ENCODE measurements at places on chromosomes 6 and 20. TPM values are rescaled to one million over a fixed set of nuclear protein-coding genes. Genes with fewer than 3 reads are reported as not detected.
A peak's percentile ranks its signal among the peaks of the same experiment; 100 is the strongest.

KCNS1 gene
- total RNA-seq = 1.0 TPM

PAK5 gene
- total RNA-seq = 0.56 TPM

SMOC2 gene
- total RNA-seq = 20.2 TPM

JAG1 gene
- 133 TPM for total RNA-seq

C6orf15 gene
- 5.5 TPM for total RNA-seq

DNA sequence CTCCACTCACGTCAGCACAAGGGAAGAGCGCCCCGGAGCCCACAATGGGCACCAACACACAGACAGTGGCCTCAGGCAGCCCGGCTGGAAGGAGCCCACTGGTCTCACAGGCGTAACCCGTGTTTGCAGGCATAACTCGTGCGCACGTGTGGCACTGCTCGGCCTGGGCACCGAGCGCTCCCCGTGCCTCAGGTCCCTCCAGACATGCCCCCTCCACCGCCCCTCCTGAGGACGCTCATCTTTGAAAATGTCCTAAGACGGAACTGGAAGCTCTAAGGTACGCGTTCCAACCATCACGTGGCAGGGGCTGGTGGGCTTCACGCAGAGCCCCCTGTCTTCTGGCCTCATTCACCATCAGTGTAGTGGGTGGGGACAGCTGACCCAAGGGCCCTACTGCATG lies 44.6 kb downstream of the SSR1 start:
- DNase-seq = no peak
- peaks cover 27% of the 10 kb centered on the region for H3K4me1 ChIP-seq
- peak overlapping the region; percentile 80 for H3K27ac ChIP-seq
- no peak overlapping the region for H3K4me3 ChIP-seq
- no peaks in the 10 kb centered on the region for H3K27me3 ChIP-seq

GRCh38 chr6:109852713-109853112 lies 125.4 kb upstream of the GPR6 start:
- no peaks in the 10 kb centered on the region for H3K27me3 ChIP-seq
- no peaks in the 10 kb centered on the region for H3K4me1 ChIP-seq
- no peak overlapping the region for H3K27ac ChIP-seq
- no peak for DNase-seq
- H3K4me3 ChIP-seq = no peak overlapping the region
- H3K36me3 ChIP-seq = no peaks in the 10 kb centered on the region

GRCh38 chr6:109417646-109418045 lies 22.8 kb downstream of the PPIL6 start:
- no peak overlapping the region for H3K27ac ChIP-seq
- no peaks in the 10 kb centered on the region for H3K36me3 ChIP-seq
- no peaks in the 10 kb centered on the region for H3K4me1 ChIP-seq
- DNase-seq = no peak

DNA sequence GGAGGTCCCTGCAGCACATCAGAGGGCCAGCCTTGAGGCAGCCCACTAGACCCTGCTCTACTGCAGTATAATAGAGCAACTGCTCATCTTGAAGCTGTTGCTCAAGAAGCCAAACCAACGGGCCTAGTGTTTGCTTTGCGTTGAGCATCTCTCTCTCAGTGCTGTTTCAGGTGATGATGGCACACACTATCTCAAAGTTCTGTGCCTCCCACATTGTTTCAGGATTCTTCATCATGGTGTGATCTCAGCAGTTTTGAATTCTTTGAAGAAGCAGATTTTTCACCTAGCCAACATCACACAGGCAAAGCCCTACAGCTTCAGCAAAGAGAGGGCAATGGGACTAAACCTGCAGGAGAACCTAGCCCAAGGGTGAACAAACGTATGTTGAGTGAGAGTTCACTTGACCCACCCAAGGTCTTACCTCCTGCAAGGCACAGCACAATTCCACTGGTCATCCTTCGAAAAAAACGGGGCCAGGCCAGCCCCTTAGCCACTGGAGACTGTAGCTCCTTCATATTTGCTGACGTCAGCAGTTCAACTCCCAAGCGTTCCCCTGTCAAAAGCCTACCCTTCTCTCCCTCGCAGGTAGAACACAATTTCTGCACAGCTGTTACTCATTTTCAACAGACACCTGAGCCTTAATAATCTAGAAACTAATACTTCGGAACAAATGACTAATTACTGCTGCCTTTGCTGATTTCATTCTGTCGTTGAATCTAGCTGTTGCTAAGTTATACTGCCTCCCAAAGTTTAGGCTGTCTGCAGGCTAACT lies 15.8 kb downstream of the MYB start:
- no peak overlapping the region for H3K4me3 ChIP-seq
- no peak for DNase-seq
- H3K27me3 ChIP-seq = no peaks in the 10 kb centered on the region
- H3K4me1 ChIP-seq = no peaks in the 10 kb centered on the region
- no peaks in the 10 kb centered on the region for H3K36me3 ChIP-seq

- no peak for DNase-seq
- no peaks in the 10 kb centered on the region for H3K27me3 ChIP-seq
- peaks cover 27% of the 10 kb centered on the region for H3K4me1 ChIP-seq
- peak overlapping the region; percentile 69 for H3K27ac ChIP-seq
- H3K4me3 ChIP-seq = no peak overlapping the region
Measured at GRCh38 chr20:32830437-32830836, 10.7 kb downstream of the MAPRE1 start.

GRCh38 chr6:156686301-156686994 lies 90.7 kb upstream of the ARID1B start:
- no peaks in the 10 kb centered on the region for H3K36me3 ChIP-seq
- peak overlapping the region; percentile 74 for H3K4me3 ChIP-seq
- peaks cover 19% of the 10 kb centered on the region for H3K4me1 ChIP-seq
- peak; percentile 67 for DNase-seq

- no peak overlapping the region for H3K27ac ChIP-seq
- no peaks in the 10 kb centered on the region for H3K27me3 ChIP-seq
- H3K36me3 ChIP-seq = no peaks in the 10 kb centered on the region
- no peak for DNase-seq
- no peaks in the 10 kb centered on the region for H3K4me1 ChIP-seq
Measured at GRCh38 chr6:139271056-139271455, 20.7 kb downstream of the TXLNB start.

- peaks cover 2% of the 10 kb centered on the region for H3K27me3 ChIP-seq
- no peak overlapping the region for H3K4me3 ChIP-seq
- H3K36me3 ChIP-seq = no peaks in the 10 kb centered on the region
- H3K4me1 ChIP-seq = no peaks in the 10 kb centered on the region
- H3K27ac ChIP-seq = no peak overlapping the region
Measured at GRCh38 chr6:133610227-133610840, 278.6 kb upstream of the TCF21 start.

DNA sequence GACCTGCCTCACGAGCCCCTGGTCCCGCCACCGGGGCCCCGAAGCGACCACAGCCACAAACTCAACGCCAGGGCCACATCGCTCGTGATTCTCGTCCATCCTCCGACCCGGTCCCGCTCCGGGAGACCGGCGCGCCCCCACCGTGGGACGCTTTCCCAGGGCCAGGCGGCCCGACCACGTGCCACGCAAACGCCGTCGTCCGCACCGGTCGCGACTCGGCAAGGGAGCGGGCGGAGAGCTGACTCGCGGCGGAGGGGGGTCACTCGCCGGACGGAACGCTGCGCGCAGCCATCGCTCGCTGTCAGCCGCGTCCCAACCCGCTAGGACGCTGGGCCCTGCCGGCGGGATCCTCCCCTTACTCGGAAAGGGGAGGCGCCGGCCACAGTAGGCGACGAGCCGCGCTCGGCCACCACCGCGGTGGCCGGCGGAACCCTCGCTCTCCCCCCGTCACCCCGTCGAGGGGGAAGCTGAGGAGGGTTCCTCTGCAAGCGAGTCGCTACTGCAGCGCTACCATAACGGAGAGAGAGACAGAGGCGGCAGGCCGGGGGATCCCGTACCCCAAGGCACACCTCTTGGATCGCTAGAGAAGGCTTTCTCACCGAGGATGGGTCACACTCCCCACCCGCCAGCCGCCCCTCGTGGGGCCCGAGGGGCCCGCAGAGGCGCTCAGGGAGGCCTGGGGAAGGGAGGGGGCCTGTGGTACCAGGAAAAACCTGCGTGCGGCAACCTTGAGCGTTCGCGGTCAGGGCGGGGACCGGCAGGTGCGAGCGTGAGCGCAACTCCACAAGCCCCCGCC lies 511.8 kb upstream of the ZNF337 start:
- peak overlapping the region; percentile 44 for H3K4me3 ChIP-seq
- peaks cover 20% of the 10 kb centered on the region for H3K4me1 ChIP-seq
- H3K27me3 ChIP-seq = peaks cover 52% of the 10 kb centered on the region
- DNase-seq = no peak
- no peaks in the 10 kb centered on the region for H3K36me3 ChIP-seq
- no peak overlapping the region for H3K27ac ChIP-seq

DNA sequence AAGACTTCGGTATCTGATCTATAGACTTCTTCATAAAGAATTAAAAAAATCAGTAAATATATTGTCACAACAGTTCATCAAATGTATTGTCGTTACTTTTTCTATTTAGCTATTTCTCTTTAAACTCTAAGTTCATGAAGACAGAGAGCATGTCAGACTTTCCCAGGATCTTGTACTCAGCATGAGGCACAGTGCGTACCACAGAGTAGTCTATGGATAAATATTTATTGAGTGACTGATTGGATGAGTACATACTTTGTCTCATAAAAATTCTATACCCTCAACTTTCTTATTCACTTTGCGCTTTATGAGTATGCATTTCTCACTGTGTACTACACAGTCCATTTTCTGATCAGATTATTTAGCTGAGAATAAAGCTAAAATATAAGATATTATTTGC lies 1284.4 kb upstream of the ADGRB3 start:
- no peaks in the 10 kb centered on the region for H3K4me1 ChIP-seq
- H3K27me3 ChIP-seq = no peaks in the 10 kb centered on the region

DNA sequence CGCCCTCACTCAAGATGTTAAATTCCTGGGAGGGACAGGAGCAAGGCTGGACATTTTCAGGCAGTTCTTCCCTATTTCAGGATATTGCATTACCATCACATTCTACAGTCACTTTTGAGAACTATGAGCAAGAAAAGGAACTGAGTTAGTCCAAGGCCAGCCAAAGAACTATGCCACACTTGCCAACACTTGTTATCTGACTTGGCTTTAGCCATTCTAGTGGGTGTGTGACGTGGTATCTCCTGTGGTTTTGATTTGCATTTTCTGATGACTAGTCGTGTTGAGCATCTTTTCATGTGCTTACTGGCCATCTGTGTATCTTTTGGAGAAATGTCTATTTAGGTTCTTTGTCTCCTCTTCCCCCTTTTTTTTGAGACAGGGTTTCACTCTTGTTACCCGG lies 12.0 kb downstream of the XRN2 start:
- H3K27ac ChIP-seq = no peak overlapping the region
- H3K27me3 ChIP-seq = no peaks in the 10 kb centered on the region
- no peaks in the 10 kb centered on the region for H3K36me3 ChIP-seq
- H3K4me1 ChIP-seq = peaks cover 13% of the 10 kb centered on the region
- no peak for DNase-seq

DNA sequence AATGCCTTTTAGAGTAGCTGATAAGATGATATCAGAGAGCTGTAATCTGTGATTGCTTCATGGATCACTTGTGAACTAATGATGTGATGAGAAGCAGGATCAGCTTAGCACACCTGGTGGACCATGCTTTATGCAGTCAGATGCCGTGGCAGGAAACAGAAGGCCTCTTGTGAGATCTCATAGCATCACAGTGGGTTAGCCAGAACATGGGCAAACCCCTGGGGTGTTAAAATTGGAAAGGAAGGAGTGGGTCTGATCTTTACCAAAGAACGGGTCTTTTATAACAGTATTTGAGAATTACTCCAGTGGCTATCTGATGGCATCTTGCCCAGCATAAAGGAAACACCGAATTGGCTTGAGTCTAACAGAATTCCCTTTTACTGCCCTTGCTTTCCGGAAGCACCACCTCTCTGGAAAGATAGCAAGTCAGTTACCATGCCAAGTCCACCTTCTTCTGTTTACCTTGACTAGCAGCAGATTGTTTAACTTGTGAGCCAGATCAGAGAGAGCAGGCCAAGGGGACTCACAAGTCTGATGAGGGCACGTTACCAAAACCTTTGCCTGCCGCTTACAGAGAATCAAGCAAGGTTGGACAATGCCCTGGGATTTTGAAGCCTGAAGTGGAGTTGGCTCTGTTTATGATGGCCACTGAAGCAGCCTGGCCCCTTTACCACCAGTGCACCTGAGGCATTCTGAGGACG lies 20.9 kb upstream of the SRF start:
- DNase-seq = no peak
- no peaks in the 10 kb centered on the region for H3K4me1 ChIP-seq
- H3K4me3 ChIP-seq = no peak overlapping the region
- H3K27ac ChIP-seq = no peak overlapping the region

DNA sequence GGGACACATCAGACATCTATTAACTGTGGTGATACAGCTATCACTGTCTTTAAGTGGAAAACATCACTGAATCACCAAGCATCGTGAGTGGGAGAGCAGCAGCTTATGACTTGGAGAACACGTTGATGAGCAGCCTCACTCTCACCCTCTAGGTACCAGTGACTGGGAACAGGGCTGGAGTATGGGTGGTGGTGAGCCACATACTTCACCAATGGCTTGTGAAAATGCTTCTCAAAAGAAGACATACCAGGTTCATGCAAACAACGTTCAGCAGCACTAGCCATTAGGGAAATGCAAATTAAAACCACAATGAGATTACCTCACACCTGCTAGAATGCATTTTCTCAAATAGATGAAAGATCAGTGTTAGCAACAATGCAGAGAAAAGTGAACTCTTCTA lies 25.3 kb downstream of the SNX5 start:
- DNase-seq = no peak
- H3K36me3 ChIP-seq = peaks cover 76% of the 10 kb centered on the region
- peaks cover 14% of the 10 kb centered on the region for H3K4me1 ChIP-seq
- no peak overlapping the region for H3K4me3 ChIP-seq
- no peaks in the 10 kb centered on the region for H3K27me3 ChIP-seq

DNA sequence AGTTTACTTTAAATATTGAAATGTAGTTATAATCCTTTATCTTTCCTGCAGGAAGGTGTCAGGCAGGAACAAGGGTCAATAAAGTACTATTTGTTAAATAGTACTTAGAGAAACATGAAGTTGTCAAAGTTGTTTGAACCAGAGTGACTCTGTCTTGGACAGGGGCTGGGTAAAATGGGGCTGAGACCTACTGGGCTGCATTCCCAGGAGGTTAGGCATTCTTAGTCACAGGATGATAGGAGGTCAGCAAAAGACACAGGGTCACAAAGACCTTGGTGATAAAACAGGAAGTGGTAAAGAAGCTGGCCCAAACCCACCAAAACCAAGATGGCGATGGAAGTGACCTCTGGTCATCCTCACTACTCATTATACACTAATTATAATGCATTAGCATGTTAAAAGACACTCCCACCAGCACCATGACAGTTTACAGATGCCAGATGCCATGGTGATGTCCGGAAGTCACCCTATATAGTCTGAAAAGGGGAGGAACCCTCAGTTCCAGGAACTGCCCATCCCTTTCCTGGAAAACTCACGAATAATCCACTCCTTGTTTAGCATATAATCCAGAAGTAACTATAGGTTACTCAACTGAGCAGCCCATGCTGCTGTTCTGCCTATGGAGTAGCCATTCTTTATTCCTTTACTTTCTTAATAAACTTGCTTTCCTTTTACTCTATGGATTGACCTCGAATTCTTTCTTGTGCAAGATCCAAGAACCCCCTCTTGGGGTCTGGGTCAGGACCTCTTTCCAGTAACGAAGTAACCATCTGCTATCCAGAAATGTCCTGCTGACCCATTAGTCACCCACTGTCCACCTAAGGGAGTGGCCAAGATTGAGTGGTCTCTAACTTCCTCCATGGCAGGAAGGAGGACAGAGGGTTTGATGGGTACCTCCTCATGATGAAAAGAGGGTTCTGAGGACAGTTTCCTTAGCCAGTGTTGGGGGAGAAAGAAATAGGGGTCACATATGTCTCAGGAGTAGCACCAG lies 19.6 kb downstream of the SLC22A2 start:
- no peaks in the 10 kb centered on the region for H3K27me3 ChIP-seq
- DNase-seq = no peak
- H3K4me1 ChIP-seq = peaks cover 10% of the 10 kb centered on the region
- peak overlapping the region; percentile 24 for H3K27ac ChIP-seq
- no peaks in the 10 kb centered on the region for H3K36me3 ChIP-seq

GRCh38 chr20:63896264-63897105 lies 1.6 kb downstream of the DNAJC5 start:
- peaks cover 43% of the 10 kb centered on the region for H3K4me1 ChIP-seq
- peak overlapping the region; percentile 90 for H3K27ac ChIP-seq
- H3K27me3 ChIP-seq = no peaks in the 10 kb centered on the region
- H3K36me3 ChIP-seq = peaks cover 5% of the 10 kb centered on the region
